ENCODE measurements at places on chromosomes 7 and 10.

- DNase-seq = no peak
These were observed 350.3 kb downstream of the GALNT17 start for GRCh38 chr7:71482284-71482683.

- no peak for DNase-seq
These were observed 78.5 kb downstream of the ZRANB1 start for GRCh38 chr10:125020386-125020785.

- peak; percentile 43 for DNase-seq
These were observed 31.9 kb downstream of the SH2B2 start for GRCh38 chr7:102318482-102318971.

- peak; percentile 92 for DNase-seq
These were observed 22.8 kb upstream of the TTYH3 start for GRCh38 chr7:2608921-2609411.

- DNase-seq = no peak
These were observed 11.8 kb downstream of the CHST15 start for GRCh38 chr10:124081547-124082140.

- DNase-seq = peak; percentile 45
These were observed 36.5 kb downstream of the GHRHR start for GRCh38 chr7:31000161-31000693.

DNA sequence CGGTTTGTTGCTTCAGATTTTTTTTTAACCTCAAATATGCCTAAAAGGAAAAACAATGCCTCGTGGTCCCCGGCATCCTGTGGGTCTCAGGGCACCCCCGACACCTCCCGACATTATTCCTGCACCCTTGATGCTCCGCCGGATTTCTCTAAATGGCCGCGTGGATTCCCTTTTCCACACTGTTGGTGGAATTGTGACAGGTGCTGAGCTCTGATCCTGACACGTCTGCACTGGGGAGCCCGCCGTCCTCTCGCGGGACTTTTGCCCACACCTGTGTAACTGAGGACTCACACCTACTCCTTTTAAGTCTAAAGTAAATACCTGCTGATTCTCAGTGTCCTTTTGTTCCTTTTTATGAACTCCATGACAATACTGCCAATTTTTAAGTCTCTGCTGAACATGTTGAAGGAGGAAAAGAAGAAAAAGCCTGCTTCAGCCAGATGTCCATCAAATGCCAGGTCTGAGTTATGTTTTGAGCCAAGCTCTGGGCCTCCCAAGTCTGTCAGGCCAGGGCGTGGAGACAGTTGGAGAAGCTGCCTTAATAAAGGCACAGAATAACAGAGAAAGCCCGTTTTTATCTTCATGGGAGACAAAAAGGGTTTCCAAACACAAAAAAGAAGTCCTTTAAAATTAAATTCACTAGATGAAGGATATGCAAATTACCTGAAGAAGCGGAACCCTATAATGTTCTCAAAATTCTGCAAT lies 568.2 kb downstream of the DNAJB6 start:
- DNase-seq = no peak

- DNase-seq = no peak
These were observed 41.4 kb downstream of the LRRC20 start for GRCh38 chr10:70341016-70341415.

GRCh38 chr7:18889436-18889835 lies 228.0 kb downstream of the TWIST1 start:
- DNase-seq = no peak

DNA sequence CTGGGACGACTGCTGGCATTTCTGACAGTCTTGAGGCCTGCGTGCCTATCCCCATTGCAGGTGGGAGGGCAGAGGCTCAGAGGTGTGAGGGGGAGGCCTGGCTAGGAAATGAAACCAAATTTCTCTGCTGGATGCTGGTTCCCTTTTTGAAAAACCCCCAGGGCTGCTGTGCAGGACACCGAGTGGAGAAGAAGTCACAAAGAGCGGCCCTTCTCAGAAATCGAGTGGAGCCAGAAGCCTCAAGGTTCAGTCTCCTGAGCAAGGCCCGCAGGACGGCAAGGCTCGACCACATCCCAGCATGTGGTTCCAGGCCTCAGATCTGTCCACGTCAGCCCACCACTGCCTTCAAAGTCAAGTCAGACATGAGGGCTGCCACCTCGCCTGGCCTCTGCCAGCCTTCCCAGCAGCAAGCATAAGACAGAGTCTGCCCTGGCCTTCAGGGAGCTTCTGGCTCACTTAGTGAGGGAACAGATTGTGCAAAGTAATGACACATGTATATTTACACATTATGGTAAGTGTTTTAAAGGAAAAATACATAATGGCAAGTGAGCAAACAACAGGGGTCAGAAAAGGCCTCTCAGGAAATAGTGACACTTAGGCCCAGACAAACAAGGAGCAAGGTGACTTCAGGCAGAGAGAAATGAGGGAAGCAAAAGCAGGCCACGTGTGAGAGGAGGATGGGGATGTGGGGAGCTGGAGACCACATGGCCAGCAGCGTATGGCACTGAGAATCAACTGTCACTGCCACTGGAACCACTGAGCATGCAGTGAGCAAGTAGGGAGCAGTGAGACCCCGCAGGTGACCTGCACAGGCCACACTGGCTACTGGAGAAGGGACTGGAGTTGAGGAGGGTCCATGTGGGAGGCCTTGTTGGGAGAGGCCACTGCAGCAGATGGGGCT lies 86.7 kb downstream of the ARHGAP22 start:
- DNase-seq = no peak

DNA sequence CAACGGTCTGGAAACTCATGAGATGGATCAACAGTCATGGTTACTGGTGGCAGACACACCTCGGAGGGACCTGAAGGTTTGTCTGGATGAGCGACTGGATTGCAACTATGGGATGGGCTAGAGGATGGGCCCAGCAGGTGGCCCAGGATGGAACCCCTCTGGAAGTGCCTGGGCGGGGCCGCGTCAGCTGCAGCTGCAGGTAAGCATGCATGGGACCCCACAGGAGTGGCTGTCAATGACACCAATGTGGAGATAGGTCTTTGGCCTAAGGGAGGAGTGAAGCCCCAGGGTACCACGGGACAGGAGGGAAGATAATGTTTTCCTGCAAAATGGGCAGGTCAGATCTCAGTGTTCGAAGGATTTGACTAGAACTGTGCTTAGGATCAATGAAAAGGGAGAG lies 103.4 kb downstream of the LANCL2 start:
- no peak for DNase-seq

- no peak for DNase-seq
These were observed 220.3 kb downstream of the ARL4A start for GRCh38 chr7:12907774-12908173.

DNA sequence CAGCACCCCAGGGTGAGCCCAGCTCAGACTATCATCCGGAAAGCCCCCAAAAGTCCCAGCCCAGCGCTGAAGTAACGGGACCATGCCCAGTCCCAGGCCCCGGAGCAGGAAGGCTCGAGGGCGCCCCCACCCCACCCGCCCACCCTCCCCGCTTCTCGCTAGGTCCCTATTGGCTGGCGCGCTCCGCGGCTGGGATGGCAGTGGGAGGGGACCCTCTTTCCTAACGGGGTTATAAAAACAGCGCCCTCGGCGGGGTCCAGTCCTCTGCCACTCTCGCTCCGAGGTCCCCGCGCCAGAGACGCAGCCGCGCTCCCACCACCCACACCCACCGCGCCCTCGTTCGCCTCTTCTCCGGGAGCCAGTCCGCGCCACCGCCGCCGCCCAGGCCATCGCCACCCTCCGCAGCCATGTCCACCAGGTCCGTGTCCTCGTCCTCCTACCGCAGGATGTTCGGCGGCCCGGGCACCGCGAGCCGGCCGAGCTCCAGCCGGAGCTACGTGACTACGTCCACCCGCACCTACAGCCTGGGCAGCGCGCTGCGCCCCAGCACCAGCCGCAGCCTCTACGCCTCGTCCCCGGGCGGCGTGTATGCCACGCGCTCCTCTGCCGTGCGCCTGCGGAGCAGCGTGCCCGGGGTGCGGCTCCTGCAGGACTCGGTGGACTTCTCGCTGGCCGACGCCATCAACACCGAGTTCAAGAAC lies 1.1 kb downstream of the VIM start:
- DNase-seq = peak; percentile 88

DNA sequence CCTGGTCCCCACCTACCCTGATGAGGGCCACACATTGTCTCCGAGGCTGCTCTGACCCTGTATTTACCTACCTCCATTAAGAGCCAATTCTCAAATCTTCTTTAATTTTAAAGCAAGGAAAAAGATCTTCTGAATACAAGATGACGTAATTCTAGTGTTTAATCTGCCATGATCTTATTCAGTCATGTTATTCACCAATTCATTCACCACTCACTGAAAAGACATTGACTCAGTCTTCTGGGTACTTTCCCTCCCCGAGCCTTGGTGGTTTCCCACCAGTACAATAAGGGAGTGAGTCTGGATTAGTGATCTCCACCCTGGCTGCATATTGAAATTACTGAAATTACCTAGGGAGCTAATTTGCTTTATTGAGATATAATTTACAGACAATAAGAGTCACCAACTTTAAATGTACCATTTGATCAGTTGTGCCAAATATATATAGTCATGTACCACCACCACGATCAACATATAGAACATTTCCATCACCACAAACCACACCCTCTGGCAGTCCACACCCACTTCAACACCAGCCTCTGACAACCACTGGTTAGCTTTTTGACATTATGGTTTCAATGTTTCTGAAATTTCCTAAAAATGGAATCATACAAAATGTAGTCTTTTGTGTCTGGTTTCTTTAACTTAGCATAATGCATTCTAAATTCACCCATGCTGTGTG lies 117.5 kb upstream of the UNC5B start:
- DNase-seq = no peak

- DNase-seq = no peak
These were observed 55.3 kb upstream of the C7orf33 start for GRCh38 chr7:148535217-148535616.

GRCh38 chr10:89887406-89887805 lies 186.0 kb downstream of the KIF20B start:
- no peak for DNase-seq

GRCh38 chr7:1742555-1743303 lies 72.7 kb downstream of the ELFN1 start:
- no peak for DNase-seq

DNA sequence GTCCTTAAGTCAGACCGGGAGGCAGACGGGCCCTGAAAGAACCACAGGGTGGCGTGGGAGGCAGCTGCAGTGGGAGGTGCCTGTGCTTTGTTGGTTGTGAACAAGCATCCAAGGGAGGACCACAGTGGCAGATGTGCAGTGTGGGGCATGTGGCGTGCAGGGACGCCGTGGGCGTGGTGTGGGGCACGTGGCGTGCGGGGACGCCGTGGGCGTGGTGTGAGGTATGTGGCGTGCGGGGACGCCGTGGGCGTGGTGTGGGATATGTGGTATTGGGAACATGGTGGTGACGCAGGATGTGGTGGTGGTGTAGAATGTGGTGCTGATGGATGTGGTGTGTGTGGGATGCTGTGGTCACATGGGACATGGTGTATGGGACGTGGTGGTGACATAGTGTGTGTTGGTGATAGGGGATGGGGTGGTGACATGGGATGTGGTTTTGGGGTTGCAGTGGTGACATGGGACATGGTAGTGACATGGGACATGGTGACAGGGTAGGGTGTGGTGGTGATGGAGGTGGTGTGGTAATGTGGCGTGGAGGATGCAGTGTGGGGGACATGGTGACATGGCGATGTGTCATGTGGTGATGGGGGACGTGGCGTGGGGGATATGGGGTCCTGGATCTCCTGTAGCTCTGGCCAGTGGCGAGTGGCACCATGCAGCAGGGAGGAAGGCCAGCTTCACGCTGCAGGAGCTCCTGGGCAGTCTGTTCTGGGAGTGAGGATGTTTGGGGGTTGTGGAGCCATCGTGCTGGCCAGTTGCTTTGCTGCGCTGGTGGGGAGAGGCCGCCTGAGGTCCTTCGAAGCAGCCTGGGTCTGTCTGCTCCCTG lies 78.8 kb downstream of the INPP5A start:
- no peak for DNase-seq

GRCh38 chr10:124087672-124088634 lies 5.4 kb downstream of the CHST15 start:
- no peak for DNase-seq

DNA sequence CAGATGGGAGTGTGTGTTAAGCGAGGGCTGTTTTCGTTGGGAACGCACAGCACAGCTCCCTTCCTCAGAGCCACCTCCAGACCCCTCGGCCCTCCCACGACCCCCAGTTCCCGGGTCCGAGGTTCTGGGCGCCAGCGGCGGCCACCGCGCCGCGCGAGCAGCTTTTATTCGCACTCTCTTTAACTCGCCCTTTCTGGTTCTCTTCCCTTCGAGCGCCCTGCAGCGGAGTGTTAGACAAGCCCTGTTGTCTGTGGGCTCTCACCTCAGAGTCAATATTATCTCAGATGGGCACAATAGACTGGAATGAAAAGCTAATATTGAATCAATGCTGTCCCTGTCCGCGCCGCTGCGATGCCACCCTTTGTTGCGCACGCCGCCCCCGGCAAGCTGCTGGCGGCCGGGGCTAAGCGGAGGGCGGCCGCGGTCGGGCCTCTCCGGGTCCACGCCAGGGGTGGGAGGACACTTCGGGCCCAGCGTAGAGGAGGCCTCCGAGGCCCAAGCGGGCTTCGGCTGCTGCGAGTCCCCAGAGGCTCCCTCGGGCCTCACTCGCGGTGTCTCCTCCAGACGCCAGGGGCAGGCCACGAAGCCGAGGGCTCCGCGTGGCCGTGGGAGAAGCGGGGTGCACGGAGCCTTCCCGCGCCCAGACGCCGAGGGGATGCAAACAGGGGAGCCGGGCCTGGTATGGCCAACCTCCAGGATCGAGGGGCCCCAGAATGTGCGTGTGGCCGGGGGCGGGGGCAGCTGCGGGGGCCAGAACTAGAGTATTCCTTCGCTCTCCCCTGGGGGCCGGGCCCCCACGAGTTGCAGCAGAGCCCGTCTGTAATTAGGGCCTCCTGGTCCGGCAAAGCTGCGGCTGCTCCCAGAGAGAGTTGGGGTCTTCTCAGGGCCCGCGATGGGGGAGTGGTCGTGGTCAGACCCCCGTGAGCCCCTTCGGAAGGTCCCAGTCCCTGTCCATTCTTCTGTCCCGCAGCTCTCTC lies 7.9 kb upstream of the EMX2 start:
- DNase-seq = peak; percentile 38

GRCh38 chr10:28754930-28755718 lies 77.8 kb downstream of the BAMBI start:
- peak; percentile 70 for DNase-seq

DNA sequence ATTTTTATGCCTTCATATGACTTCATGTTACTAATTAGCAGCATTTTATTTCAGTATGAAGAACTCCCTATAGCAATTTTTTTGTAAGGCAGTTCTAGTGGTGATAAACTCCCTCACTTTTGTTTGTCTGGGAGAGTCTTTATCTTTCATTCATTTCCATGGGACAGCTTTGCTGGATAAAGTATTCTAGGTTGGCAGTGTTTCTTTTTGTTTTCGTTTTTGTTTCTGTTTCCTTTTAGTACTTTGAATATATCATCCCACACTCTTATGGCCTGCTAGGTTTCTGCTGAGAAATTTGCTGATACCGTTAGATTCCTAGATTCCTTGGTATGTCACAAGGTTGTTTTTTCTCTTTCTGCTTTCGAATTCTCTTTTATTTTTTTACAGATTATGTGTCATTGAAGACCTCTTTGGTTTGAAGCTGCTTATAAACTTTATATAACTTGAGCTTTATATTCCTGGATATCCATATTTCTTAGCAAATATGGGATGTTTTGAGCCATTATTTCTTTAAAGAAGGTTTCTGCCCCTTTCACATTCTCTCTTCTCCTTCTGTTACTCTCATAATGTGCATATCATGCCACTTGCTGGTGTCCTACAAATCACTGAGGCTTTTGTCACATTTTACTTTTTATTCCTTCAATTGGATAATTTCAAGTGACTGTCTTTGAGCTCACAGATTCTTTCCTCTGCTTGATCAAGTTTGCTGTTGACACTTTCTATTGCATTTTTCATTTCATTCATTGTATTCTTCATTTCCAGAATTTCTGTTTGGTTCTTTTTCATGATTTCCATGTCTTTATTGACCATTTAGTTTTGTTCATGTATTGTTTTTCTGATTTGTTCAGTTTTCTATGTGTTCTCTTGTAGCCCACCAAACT lies 28.9 kb upstream of the AHR start:
- DNase-seq = no peak
